Amniotic epithelial cell (primary cell): ENCODE measurements at places on chromosomes 2 and 18.

- DNase-seq: no peak
Measured at GRCh38 chr2:99725820-99726219, 236.0 kb upstream of the REV1 start.

DNA sequence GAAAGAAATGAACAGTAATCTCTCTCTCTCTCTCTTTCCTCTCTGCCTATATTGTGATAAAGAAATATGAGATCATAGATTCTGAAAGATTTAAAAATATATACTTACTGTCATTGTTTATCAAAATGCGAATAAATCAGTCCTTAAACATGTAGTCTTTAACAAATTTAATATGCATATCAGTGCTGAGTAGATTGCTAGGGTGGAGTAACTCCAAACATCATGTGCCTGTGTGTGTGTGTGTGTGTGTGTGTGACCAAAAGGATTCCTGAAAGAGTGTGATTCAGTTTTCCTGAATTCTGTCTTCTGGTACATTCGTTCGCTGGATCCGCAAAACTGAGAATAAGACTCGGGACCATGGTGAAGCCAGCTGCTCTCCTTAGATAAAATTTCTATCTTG lies 24.0 kb upstream of the DSEL start:
- no peak for DNase-seq

DNA sequence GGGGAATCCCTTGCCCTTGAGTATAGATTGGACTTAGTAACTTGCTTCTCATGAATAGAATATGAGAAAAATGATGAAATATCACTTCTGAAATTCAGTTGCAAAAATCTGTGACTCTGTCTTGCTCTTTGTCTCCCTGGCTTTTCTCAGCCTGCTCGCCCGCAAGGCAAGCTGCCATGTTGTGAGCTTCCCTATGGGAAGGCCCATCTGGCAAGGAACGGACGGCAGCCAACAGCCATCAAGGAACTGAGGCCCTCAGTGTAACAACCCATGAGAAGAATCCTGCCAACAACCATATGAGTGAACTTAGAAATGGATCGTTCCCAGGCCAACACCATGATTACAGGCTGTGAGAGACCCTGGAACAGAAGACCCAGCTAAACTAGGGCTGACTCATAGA lies 58.4 kb upstream of the PGAP1 start:
- DNase-seq: no peak

GRCh38 chr2:239025951-239026461 lies 178.1 kb downstream of the TWIST2 start:
- no peak for DNase-seq

DNA sequence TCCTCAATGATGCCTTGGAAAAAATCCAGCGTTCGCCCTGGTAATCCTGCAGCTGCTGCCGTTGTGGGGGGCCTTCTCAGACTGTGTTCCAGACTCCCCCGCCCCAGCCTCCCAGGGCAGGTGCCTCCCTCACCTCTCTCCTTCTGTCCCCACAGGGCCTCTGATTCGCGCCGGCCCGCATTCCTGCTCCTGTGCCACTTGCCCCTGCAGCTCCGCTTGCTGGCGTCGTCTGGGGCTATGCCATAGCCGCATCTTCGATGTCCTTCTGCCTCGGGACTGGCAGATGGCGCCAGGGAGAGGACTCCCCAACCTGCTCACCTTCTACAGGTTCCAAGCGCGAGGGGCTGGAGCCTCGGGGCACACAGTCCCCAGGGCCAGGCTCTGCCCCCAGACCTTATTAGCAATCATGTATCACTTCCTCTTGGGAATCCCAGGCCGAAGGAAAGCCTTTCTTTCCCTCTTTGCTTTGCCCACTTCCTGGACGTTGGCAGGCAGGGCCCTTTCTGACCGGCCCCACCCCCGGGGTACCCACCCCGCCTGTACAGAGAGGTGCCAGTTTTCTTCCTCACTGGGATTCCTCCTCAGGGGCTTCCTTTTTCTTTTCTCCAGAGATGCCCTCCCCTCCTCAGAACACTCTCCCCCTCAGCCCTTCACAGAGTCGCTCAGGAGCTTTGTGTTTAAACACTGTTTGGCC lies 4.4 kb downstream of the SPATA3 start:
- DNase-seq: no peak

GRCh38 chr2:36534275-36534799 lies 63.6 kb downstream of the FEZ2 start:
- no peak for DNase-seq

DNA sequence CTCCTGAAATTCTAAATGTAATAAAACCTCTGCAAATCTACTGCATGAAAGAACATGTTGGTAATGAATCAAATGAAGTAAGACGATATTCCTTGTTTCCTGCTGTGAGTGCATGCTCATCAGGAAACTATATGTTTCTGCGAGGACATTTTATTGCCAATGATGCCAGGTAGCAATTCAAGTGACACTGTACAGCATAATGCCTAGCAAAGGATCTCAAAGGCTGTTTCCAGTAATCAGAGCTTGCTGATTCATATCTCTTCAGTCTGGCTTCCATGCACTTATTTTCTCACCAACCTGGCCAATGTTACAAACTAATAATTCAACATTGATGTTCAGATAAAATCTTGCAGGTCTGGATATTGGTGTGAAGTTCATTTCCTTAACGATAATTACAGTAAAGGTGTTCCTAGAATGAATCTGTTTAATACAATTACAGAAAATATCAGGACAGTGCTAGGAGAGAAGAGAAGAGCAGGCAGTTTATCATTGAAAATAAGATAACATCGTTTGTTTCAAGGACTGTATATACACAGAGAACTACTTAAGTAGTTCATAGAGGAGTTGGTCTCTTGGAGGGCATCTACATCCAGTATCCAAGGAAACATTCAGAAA lies 568.5 kb upstream of the SOX11 start:
- DNase-seq: no peak

DNA sequence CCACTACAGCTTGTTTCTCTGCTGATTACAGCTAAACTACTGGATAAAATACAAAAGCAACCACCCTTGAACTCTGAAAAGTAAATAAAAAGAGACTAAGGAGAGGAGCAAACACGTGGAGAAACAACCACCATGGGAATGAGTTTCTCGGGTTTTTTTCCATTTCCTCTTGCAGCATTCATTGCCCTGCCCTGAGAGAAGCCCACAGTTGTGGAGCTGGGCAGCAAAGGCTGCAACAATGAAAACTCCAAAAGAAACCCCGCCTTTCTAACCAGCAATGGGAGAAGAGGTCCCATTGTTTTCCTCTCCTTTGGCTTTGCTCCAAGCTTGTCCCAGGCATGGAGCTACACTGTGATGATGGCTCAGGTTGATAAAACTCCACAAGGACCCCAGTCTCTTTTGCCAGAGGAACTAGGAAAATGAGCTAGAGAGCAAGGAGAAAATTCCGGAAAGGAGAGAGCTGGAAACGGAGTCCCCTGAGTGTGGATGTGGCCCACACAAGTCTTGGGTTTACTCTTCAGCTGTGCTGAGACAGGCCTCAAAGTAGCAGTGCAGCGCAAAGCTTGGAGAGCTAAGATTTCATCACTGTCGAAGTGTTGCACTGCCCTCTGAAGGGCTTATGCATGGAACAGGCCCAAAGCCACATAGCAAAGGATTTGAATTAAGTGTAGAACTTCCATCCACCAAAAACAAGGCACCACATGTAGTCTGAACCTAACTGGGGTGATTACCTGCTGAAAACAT lies 20.9 kb downstream of the NAPG start:
- peak; percentile 57 for DNase-seq

GRCh38 chr2:48588745-48589144 lies 28.9 kb upstream of the GTF2A1L start:
- no peak for DNase-seq

- DNase-seq: peak; percentile 72
Measured at GRCh38 chr2:233489666-233490065, 76.9 kb downstream of the USP40 start.

- peak; percentile 42 for DNase-seq
Measured at GRCh38 chr2:232576995-232577394, 26.5 kb downstream of the EIF4E2 start.

DNA sequence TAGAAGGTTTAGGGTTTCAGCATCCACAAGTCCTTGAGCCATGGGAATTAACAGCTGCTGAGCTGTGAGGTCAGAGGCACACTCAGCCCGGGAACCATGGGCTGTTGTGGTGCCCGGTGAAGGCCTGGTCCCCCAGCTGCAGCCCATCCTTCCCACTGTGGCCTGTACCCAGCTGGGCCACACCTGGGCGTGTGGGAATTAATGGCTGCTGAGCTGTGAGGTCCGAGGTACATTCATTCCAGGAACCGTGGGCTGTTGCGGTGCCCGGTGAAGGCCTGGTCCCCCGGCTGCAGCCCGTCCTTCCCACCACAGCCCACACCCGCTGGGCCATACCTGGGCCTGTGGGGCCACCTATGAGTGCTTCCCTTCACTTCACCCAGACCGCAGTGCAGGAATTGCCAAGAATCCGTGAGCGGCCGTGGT lies 25.2 kb downstream of the TMEM18 start:
- DNase-seq: no peak

GRCh38 chr2:135913727-135914365 lies 37.6 kb upstream of the MCM6 start:
- peak; percentile 41 for DNase-seq

DNA sequence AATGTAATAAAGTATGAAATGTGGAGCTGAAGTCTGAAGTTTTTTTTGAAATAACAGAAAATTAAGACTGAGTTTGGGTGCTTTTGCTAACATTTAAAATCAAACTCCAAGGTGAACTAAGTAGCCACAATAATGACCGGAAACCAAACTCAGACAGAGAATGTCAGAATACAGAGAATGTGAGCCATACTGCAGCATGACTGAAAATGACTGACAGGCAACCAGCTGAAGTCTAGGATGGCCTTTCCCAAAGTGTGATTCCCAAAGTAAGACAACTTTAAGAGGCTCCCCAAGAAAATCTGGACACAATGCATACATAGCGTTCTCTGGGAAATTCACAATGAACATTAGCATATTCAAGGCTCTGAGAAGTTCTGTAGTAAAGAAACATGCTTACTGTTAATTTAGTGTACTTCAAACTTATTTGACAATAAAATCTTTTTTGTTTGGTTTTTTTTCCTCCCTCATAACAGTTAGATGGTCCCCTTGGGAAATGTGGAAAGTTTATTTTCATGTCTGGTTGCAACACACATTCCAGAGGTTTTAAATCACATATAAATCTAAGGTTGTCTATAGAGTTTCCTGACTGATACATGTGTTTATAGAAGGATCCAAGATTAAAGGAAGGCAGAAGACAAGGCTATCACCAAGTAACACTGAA lies 28.6 kb downstream of the PLA2R1 start:
- peak; percentile 30 for DNase-seq
